ENCODE measurements at places on chromosomes 5 and 9. TPM values are rescaled to one million over a fixed set of nuclear protein-coding genes. Genes with fewer than 3 reads are reported as not detected.

ANKRD18A gene
- 4.6 TPM for total RNA-seq

UBE2QL1 gene
- 6.5 TPM for total RNA-seq

NME5 gene
- total RNA-seq = 5.6 TPM

AIF1L gene
- total RNA-seq = 36.2 TPM

TMEM203 gene
- 34.2 TPM for total RNA-seq

SLC2A8 gene
- 15.2 TPM for total RNA-seq

KCTD16 gene
- total RNA-seq = 8.7 TPM

IL13 gene
- not detected for total RNA-seq

UBE2R2 gene
- total RNA-seq = 36.7 TPM

LCN15 gene
- not detected for total RNA-seq

C9orf153 gene
- 1.2 TPM for total RNA-seq

RAPGEF6 gene
- 72.6 TPM for total RNA-seq

ANKRD55 gene
- total RNA-seq = 12.5 TPM

OR13F1 gene
- not detected for total RNA-seq

SCGB3A2 gene
- total RNA-seq = not detected

FGF10 gene
- total RNA-seq = 9.4 TPM

OSTF1 gene
- 24.8 TPM for total RNA-seq

AUH gene
- 55.1 TPM for total RNA-seq
